T-helper 17 cell (primary cell): ENCODE measurements at places on chromosomes 11 and 22.

- no peak for DNase-seq
Observed at GRCh38 chr22:49966041-49966773, 5.6 kb downstream of the PIM3 start.

GRCh38 chr22:37024339-37025157 lies 5.0 kb downstream of the MPST start:
- DNase-seq, result no peak

- no peak for DNase-seq
Observed at GRCh38 chr11:105298174-105298573, 158.6 kb upstream of the CARD18 start.

DNA sequence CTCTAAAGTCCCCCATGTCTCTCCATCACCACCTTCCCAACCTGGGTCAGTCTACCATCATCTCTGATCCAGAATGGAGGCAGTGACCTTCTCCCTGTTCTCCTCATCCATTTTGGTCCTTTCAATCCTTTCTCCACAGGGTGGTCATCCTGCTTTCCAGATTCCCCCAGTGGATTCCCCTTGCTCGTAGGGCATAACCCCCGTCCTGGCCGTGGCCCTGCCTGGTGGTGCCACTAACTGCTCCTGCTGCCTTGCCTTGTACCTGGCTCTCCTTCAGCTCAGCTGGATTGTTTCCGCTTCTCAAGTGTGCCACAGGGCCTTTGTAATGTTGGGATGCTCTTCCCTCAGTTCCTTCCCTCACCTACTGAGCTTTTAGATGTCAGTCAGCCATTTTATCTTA lies 81.6 kb downstream of the MYO7A start:
- DNase-seq, result no peak

DNA sequence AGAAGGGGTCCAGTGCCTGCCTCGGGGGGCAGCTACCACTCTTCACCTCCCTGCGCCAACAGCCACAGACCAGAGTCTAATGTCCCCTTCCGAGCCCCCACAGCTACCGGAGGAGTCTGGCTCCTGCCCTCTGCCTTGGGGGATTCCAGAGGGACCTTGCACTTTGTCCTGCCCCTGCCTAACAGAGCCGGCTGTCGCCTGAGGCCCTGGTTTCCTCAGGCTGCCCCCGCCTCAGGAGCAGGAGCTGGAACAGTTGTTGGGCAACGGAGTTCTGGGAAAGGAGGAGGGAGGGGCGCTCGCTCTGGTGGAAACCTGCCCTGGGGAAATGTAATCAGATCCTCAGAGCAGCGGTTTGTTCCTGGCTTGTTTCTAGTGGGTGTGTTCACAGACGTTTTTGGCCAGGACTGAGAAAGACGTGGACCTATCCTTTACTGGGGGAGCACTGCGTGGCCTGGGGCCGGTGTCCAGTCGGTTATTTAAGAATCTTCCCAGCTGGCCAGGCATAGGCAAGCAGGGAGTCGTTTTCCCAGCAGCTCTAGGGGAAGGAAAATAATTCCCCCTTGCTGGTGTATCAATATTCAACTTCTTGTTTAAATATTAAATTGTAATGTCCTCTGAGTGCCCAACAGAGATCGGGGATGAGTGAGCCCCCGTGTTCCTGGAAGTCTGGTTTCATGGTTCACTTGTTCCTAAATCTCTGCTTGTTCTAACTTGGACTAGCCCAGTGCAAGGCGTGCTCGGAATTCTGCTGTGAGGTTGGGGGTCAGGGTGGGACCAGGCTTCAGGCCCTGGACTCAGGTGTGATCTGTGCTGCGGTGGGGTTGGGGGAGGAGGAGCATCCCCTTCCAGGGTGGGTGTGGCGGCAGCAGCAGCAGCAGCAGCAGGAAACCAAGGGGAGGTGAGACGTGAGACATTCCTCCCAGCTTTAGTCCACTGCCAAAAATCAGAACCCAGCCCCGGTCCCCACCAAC lies 32.1 kb downstream of the A4GALT start:
- DNase-seq, result no peak

DNA sequence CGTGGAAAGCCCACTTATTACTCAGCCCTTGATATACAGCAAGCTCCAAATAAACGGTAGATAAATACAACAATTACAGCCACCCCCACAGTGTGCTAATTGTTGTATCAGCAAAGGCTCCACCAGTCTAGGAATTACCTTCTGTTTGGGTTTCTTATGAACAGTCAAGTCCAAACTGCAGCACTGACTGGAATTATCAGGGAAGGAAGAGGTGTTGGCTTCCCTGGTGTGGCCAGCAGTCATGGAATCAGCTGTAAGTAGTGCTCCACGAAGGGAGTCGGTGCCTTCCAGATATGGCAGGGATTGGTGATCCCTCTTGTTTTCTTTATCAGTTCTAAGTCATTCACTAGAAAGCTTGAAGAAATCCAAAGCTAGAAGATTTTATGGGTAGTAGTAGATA lies 209.1 kb downstream of the SNX19 start:
- DNase-seq, result no peak
